HS-5 (cell line): ENCODE measurements at places on chromosomes 6 and 20.

DNA sequence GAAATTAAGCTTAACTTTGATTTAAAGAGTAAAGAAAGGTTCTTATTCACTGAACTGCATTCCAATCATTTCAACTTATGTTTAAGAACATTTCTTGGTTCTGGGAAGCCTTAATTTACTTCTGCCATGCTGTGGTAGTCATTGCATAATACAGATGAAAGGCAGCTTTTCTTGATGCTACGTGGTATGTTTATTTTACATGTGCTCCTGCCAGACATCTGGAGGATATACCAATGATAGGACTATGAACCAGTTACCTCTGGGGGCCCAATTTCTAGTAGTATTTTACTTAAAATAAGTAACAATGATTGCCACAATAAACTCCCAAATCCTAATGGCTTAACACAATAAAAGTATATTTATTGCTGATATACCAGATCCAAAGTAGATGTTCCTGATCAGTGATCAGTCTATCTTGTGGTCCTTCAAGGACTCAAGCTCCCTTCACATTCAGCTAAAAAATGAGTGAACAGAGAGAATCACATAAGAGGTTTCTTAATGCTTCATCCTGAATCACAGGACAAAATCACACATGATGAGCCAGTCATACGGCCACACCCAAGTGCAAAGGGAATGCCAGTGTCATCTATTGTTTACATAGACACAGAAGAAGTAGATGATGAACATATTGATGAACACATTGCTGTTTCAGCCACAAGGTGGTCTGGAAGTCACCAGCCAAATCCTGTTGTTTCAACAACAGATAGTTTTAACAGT, 56.5 kb upstream of the CCN2 start:
- peak; percentile 53 for DNase-seq

- no peak for DNase-seq
These were observed 71.2 kb downstream of the SAMD5 start for GRCh38 chr6:147579667-147580066.

DNA sequence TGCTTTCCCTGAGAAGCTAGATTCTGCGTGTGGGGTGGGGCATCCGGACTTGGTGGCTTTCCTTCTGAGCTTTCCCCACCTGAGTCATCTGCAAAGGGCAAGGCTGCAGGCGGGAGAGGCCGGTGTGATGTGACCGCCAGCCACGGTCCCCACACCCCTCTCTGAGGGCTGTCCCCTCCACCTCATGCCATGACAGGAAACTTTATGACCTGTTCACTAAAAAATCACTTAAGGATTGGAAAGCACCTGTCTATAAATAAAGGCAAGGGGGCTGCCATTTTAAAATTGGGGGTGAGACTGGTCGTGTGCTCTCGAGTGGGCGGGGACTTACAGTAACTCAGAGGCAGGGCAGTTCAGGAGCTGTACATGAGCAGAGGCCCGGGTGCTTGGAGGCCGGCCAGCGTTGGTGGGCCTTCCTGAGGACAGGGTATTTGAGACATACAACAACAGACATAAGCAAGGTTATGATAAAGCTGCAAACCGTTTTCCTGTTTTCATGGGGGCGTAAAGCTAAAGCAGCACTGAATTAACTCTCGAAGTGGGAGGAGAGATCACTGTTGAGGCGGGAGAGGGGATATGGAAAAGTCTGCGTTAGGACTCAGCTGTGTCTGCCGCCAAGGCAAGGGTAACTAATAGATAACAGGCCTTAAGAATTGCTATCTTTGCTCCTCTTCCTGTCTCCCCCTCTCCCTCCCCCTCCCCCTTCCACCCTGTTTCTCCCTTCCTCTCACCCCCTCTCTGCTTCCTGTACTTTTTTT, 16.1 kb upstream of the SERPINB1 start:
- no peak for DNase-seq

DNA sequence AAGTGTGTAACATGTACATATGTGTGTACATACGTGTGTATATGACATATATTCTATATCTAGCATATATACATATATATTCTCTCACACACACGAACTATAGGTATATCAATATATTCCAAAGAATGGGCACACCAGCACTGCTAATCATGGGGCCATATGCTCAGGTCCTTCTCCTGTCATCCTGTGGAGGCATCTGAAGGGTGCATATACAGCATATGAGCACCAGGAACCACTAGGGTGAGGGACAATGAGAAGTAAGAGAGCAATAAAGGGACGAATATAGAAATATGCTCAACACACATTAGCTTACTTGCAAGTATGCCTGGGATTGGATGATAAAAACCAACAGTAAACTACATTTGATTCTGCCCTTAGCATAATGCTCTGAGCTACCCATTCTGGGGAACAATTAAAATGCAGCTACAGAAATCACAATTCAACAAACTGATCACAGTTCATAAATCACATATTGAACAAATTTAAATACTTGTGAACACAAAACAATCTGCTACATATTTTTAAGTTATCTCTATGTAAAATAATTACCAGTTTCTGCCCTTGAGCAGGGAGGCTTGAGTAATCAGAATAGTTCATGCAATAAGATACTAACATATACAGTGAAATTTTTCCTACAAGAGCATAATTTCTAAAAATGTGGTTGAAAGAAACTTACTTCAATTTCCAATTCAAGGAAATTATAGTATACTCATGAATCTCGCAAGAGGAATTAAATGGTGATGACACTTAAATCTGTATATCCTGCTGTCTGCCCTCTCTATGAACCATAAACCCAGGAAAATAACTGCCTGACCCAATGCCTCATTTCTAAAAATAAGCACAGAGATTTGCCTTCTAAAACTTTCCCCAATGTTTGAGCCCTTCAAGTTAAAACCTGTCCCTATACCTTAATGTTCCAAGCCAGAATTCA, 272.2 kb upstream of the THEMIS start:
- no peak for DNase-seq

- peak; percentile 79 for DNase-seq
These were observed 336.6 kb downstream of the CDH4 start for GRCh38 chr20:61588411-61589385.

DNA sequence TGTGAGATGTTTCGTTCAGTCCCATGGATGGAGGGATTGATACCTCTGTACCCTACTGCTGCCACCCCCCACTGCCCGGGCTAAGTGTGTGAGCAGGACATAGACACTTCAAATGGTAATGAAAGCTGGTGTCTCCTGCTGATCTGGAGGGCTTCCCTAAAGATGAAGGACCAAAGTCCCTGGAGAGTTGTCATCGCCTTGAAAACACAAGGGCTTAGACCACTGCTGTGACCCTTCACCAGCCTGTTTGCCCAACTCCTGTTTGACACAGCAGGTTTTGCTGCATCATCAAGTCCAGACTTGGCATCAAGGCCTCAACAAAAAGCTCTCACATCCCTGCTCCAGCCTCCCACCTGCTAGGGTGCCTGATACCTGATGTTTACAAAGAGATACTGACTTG, 57.9 kb upstream of the FAM8A1 start:
- DNase-seq: no peak

- no peak for DNase-seq
These were observed 78.7 kb upstream of the IFNGR1 start for GRCh38 chr6:137297887-137298286.

- no peak for DNase-seq
These were observed 36.4 kb upstream of the FKBP1A start for GRCh38 chr20:1429143-1429728.

GRCh38 chr6:34615574-34616226, 59.6 kb upstream of the SPDEF start:
- no peak for DNase-seq

DNA sequence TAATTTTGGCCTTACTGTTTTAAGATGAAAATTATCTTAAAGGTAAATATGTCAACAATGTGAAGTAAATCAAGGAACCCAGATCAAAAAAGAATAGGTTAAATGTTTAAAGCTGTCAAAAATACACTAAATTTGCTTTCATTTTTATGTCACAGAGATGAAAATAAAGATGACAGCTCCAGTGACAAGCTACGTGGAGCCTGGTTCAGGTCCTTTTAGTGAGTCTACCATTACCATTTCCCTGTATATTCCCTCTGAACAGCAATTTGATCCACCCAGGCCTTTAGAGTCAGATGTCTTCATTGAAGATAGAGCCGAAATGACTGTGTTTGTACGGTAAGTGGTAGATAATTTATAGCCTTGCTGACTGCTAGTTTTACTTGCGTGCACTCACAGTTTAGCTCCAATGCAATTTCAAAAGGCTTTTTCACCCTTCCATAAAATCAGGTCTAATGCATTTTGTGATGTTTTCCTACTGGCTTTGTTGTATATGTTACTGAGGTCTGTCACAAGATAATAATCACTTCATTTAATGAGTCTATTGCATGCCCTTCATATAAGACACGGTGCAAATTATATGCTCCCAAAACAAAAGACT, 1.9 kb downstream of the HEBP2 start:
- DNase-seq: no peak

DNA sequence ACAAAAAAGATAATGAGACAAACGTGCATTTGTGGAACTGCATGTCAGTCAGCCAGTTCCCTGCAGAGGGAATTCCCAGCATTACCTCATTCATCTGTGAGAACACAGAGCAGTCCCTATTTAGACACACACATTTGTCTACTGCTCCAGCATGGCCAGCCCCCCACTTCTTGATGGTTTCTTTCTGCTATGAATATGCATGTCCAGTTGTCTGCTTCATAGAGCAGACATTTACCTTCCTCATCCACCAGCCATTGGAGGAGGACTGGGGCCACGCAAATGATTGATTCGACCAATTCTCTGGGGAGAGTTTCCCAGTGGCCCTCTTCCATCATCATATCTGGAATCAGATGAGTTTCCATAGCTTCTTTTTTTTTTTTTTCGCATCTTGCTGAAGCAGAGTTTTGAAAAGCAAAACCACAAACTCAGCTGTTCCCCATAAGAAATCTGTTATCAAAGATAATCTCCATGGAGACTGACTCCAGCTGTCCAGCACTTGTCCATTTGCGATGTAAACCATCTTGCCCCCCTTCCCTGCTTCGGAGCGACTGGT, 11.8 kb downstream of the ENPP1 start:
- DNase-seq: no peak

DNA sequence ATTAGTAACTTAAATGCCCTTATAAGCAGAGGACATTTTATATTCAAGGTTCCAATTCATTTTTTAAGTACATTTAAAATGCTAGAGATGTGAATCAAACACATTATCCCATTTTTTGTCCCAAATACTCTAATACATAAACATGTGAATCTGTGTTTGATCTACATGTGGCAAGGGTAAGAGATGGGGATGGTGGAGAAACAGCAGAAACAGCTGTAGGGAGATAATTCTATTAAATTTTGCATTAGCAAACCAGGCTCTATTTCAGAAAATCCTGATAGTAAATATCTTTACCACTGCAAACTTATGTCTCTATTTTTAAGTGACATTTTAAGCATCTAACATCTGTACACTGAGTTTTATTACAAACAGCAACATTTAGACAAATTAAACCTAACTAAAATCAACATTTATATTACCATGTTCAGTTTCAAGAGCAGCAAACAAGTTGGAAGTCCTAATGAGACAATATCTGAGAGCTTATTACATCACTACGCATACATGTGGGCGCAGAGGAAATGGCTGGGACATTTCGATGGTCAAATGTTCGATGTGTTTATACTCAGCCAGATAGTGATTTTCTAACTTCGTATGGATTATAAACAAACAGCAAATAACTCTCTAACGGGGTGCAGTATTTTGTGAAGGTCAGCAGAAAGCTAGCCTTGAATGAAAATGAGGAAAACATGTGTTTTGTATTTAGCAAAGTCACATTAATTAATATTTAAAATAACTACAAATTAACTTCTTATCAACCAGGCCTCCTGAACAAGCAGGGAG, 165.1 kb downstream of the GJA1 start:
- no peak for DNase-seq

DNA sequence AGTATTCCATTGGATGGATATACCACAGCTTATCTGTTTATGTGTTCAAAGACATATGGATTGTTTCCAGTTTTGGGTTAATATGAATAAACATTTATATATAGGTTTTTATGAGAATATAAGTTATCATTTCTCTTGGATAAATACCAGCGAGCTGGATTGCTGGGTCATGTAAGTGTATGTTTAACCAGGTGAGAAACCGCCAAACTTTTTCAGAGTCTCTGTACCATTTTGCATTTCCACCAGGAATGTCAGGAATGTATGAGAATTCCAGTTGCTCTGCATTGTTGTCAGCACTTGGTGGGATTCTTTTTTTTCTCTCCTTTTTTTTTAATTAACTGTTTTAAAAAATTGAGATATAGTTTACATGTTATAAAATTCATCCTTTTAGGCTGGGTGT, 52.1 kb downstream of the PHF20 start:
- no peak for DNase-seq

DNA sequence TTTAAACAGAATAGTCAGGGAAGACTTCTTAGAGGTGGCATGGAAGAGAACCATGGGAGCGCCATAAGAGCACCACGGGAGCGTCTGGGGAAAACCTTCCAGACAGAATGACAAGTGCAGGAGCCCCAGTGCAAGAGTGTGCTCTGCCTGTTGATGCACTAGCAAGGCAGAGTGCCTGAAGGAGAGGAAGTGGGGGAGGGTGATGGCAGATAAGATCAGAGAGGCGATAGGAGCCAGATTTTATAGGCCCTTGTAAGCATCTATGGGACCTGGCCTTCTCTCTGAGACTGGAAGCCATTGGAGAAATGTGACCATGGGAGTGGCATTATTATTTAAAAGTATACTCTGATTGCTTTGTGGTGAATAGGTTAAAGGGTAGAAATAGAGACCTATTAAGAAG, 13.1 kb downstream of the FUCA2 start:
- DNase-seq: no peak

DNA sequence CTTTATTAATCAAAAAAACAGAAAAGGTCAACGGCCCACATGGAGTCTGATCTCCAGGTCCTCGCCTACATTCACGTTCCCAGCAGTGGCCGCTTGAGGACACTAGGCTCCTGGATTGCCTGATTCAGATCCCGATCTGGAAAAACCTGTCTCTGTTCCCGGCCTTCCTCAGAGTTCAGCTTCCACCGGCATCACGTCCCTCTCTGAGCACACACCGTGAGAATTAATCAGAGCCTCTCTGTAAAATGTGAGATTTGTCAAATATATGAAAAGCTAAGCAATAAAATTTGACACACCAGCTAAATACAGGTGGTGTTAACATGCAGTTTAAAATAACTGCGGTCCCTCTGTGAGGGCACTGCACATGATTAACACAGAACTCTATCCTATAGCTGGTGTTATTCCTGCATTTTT, 122.8 kb upstream of the COL21A1 start:
- DNase-seq: no peak
